ENCODE measurements at places on chromosomes 1 and 21.

DNA sequence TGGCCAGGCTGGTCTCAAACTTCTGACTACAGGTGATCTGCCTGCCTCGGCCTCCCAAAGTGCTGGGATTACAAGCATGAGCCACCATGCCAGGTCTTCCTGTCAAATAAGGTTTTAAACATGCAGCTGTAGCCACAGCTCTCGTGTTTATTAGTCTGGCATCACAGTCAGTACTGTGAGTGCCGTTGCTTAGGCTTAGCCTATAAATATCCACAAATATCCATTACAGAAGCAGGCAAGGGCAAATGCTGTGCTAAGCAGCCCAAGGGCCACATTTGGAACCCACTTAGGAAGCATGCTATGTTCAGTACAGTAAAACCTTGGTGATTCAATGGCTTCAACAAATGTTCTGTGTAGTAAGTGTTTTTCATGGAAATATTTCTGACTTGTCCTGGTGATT is 75.9 kb downstream of the KIF1B start:
- no peak for DNase-seq

DNA sequence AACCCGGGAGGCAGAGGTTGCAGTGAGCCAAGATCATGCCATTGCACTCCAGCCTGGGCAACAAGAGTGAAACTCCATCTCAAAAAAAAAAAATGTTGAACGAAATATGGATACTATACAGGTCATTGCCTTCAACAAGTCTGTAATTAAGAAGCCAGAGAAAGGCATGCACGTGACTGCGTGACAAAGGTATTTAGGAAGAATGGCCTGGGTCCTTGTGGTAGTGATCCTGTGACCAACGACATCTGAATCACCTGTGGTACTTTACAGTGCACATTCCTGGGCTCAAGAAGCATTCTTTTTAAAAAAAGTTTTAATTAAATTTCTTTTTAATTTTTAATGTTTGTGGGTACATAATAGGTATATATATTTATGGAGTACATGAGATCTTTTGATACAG is 115.0 kb downstream of the GREM2 start:
- no peak for DNase-seq

- no peak for DNase-seq
Measured at GRCh38 chr1:206719169-206719839, 34.6 kb downstream of the MAPKAPK2 start.

- no peak for DNase-seq
Measured at GRCh38 chr1:117967881-117968280, 38.3 kb downstream of the WDR3 start.

DNA sequence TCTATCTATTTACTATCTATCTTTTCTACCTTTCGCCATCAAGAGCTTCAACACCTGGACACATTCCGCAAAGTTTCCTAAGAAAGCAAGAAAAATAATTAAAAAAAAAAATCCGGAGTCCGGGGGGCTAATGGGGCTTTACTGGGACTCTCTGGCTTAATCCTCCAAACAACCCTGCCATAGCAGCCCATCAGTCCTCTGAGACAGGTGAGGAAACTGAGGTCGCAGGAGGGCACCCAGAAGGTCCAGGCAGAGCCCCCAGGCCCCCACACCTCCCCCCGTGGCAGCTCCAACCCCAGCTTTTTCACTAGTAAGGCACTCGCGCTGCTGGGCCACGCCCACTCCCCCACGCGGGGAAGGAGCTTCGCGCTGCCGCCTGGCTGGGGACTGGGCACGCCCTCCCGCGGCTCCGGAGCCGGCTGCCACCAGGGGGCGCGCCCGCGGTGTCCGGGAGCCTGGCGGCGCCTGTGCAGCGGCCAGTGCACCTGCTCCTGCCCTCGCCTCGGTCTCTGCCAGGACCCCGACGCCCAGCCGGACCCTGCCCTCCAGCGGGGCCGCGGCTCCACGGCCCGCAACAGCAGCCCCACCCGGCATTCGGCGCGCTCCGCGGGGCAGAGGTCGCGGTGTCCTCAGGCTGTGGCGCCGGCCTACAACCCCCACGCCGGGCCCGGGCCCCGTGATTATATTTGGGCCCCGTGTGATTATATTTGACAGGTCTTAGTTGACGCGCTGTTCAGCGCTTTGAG is 54.1 kb upstream of the SAMD11 start:
- DNase-seq: peak; percentile 67

DNA sequence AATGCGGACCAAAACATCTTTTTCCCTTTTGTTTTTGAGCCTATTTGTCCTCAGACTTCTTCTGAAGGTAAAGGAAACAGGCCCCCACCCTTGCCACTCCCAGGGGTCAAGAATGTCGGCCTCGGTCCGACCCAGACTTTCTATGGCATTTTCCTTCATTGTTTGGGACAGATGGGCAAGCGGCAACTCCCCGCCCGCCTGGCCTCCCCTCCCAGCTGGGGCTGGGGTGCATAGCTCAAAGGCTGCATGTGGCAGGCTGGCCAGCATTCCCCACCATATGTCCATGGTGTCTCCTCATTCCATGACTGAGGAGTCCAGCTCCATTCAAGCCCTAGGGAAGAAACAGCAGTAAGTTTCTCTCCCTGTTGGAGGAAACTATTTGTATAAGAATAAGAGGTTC is 29.4 kb upstream of the TSPEAR start:
- DNase-seq: no peak

DNA sequence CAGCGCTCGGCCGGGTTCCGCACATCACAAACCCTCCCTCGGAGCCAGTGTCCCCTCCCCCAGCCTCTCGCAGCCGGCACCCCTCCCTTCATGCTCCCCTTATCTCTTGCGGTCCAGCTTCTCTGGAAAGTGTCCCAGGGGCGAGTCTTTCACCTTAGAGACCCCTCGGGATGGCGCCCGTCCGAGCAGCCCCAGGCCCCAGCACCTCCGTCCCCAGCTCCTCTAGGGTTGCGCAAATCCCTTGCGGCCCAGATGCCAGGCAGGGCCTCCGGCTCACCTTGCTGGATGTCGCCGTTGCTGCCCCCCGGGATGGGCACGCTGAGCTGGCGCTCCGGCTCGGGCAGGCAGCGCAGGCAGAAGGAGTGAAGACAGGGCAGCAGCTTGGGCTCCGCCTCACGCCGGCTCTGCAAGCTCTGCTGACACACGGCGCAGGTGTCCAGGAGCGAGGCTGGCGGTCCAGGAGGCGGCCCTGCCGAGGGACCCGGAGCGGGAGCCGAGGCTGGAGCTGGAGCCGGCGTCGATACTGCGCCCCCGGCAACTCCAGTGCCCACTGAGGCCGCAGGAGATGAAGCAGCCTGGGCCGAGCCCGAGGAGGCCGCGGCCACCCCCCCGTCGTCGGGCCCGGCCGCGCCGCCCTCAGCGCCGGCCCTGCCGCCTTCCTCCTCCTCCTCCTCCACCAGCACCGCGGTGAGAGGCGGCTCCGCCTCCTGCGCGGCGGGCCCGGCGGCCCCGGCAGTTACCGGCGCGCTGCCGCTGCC is 550 bp downstream of the TRIM33 start:
- peak; percentile 15 for DNase-seq

GRCh38 chr1:81439046-81439823 is 361.5 kb upstream of the ADGRL2 start:
- no peak for DNase-seq

DNA sequence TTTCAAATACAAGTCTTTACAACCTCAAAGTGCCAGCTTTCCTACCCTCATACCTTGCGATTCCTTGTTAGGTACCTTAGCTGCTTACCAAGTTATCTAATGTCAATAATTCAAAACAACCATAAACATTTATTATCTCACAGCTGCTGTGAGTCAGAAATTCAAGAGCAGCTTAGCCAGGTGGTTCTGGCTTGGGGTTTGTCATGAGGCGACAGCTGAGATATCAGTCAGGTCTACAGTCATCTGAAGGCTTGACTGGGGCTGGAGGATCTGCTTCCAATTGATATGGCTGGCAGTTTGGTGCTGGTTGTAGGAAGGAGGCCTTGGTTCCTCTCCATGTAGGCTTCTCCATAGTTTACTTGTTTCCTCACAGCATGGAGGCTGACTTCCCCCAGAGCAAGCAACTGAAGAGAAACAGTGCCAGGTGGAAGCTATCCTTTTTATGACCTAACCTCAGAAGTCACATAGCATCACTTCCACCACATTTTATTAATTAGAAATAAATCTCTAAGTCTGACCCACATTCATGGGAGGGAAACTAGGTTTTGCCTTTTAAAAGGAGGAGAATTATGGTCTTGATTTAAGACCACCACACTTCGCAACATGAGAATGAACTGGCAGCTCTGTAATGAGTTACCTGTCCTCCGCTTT is 103.3 kb upstream of the FGGY start:
- DNase-seq: no peak

GRCh38 chr21:28959367-28960099 is 33.1 kb downstream of the LTN1 start:
- no peak for DNase-seq

DNA sequence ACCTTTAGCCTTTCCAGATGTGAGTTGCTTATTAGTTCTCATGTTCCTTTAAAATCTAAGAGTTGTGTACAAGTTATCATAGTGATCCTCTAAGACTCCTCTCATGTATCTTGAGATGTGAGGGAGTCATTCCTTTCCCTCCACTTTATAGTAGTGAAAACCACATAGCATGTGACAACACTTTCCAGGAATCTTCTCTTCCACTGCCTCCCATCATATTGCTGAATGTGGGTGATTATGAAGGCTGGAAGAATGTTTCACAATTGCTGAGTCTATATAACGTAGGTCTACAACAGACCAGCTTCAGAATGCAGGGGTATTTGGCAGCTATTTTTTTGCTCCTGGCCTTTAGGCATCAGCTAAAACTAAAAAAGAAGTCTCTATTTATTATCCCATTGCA is 44.7 kb upstream of the LRRC7 start:
- DNase-seq: no peak

- no peak for DNase-seq
Measured at GRCh38 chr1:202619505-202619904, 90.7 kb downstream of the SYT2 start.

DNA sequence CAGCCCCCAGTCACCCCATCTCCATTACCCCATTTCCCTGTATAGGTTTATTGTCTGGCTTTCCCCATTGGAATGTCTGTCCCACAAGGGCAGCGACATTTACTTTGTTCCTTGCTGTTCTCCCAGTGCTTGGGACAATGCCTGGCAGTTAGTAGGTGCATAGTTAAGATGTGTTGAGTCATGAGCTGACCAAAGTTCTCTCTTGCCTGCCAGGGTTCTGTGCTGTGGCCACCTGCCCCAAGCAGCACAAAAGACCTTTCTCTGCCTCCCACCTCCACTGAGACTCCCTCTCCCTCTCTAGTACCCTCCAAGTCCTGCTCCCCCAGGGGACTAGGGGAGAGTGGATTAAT is 40.0 kb downstream of the TMCO4 start:
- DNase-seq: no peak

DNA sequence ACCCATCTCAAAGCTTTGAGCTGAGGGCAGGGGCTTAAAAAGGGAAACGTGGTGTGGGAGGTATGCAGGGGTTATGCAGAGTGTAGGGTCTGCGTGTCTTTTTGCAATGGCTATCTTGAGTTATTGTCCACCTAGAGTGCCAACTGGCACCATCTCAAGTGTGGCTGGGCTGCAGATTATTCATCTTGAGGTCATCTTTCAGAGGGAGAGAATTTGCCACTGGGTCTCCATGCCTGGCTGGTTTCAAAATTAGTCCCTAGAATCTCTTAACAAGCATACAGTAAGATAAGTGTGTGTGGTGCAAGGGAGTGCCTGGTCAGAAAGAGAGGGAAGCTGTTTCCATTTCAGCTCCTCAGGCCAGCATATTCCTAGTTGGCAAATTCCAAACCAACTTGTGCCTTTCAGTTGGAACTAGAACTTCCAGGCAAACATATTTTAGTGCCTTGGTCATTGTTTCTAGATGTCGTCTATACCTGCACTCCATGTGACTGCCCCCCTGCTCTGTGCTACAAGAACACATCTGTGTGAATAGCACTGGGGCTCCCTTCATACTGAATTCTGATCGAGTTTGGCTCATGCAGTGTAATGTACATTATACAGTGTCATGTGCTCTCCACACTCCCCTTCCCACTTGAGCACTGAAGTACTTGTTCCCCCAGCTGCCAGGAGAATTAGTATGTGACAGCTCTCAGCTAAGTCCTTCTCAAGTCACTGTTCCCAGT is 5.0 kb upstream of the OR2T8 start:
- DNase-seq: no peak

DNA sequence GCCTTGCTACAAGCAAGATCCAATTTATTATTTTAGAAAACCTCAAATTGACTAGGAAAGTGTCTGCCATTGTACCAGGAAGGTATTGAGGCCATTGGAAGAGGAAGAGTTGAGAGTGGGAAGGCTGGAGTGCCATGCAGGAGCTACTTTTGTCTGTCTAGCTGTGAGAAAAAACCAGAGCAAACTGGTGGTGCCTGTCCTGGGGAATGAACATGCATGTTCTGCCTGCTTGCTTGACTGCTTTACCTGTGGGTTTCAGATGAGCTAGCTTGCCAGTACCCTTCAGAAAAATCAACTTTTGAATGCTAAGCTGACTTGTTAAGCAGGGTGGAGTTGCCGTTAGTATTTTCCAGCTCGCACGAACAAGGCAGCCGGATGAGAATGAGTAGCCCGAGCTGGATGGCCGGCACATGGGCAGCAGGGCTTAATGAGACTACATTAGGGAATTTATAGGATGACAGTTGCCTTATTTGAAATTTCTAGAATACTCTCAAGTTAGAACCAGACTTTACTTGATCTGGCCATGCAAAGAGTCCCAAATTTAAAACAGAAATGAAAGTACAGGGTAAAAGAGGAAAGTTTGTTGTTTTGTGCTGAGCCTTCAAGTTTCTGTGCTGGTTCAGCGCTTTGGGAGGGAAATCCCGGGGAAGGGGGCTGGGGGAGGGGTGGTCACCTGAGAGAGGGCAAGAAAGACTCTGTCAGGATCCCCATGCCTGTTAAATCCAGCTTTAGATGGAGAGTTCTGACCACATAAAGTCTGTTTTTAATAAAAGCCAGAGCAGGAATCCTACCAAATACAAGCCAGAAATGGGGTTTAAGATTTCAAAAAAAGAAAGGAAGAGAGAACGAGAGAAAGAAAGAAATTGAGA is 29.6 kb upstream of the C1orf105 start:
- DNase-seq: no peak

DNA sequence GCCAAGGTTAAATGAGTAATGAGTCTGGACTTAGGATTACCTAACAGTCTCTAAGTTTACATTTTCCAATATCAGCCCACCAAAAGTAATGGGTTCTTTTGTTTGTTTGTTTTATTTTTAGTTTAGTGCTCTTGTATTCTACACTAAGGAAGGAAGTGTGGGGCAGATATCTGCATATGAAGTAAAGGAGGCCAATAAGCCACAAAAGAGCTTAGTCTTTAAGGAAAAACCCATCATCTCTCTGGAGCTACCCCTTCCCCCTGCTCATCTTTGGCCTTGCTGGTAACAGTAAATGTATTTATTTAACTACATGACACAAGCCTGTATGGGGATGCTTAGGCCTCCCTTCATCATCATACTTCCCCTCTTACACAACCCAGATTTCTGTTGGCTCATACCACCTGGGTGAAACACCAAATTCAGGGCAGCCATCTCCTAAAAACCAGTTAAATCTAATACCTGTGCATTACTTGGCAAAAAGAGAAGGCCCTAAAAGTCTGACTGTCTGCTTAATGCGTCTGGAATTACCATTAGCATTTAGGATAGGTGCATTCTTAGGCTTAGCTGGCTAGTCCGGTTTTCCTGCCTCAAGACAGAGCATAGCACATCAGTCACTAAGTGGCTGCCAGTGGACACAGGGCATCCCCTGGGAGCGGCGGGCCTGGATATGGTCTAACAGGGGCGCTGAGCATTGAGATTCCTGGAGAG is 96.8 kb upstream of the ADGRL2 start:
- DNase-seq: no peak

All from activated CD4-positive, alpha-beta T cell treated with anti-CD3 and anti-CD28 coated beads, Interleukin-2, Interleukin-4, amounts not matched to agents 100 ng/mL and 50 ng/mL, durations not matched to agents 16 hours and 8 hours (primary cell).